ENCODE measurements at places on chromosomes 12 and 14. TPM values are rescaled to one million over a fixed set of nuclear protein-coding genes. Genes with fewer than 3 reads are reported as not detected.

DNA sequence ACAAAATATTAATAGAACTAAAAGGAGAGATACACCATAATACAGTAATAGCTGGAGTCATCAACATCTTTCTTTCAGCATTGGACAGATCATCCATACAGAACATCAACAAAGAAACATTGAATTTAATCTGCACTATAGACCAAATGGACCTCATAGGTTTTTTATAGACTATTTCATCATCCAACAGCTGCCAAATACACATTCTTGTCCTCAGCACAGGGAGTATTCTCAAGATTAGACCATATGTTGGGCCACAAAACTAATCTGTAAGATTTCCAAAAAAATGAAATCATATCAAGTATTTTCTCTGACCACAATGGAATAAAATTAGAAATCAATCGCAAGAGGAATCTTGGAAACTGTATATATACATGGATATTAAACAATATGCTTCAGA, 86.9 kb downstream of the FSCB start:
- DNase-seq: no peak

- no peak for DNase-seq
These were observed at the start of gene OAS2 for GRCh38 chr12:112978163-112979040. Gene OAS2, plus strand, starts transcription at chr12:112978519. Its CDS starts 90 bp downstream, at chr12:112978609.

DNA sequence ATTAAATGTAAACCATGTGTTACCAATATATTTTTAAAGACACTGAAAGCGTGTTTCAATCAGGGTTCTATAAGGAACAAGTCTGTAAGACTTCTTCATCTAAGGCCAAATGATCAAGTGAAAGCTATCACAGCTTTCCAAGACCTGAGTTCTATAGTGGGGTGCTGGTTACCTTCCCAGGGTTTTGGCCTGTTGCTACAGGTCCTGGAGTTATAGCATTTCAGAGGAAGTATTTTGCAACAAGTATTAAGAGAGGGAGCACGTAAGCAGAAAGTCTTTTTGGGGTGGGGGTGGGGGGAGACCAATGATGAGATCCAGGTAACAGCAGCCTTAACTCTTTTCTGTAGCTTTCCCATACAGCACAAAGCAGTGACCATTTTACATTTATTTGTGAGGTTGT, 43.8 kb downstream of the FOXN3 start:
- no peak for DNase-seq

- no peak for DNase-seq
These were observed 13.9 kb upstream of the TNFRSF1A start for GRCh38 chr12:6355491-6356373.

DNA sequence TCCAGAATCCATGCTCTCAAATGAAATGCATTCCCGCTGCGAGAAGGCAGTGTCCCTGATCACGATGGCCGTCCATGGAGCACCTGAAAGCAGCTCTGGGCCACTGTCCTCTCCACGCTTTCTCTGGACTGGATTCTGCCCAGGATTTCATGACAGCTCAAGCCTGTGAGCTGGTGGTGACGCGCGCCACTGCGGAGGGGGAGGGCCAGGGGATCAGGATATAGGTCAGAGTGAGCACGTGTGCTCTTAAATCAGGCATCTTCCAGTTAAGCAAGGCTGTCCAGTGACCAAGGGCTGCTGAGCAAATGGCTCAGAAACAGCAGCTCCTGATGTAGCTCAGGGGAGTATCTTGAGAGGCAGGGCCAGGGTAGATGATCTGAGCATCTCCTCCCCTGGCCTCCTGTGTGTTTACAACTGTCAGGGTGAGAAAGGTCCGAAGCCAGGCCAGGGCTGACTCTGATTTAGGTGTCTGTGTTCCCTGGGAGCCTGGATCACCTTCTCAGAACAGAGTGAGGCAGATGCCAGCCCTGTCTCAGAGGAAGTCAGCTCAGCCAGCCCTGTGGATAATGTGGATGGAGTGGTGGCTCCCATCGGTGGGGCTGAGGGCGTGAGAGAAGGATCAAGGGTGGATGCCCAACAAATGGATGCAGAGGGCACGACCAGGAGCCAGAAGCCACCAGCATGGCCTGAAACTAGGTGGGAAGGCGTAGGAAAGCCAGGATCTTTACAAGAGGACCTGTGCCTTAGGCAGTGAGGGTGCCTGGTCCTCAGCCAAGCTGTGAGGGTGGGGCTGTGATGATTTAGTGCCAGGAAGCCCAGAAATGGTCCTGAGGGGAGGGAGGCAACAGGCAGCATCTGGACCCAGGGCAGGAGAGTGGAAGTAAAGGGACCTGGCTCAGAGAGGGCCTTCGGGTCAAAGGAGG, 55.3 kb downstream of the ELK3 start:
- no peak for DNase-seq

DNA sequence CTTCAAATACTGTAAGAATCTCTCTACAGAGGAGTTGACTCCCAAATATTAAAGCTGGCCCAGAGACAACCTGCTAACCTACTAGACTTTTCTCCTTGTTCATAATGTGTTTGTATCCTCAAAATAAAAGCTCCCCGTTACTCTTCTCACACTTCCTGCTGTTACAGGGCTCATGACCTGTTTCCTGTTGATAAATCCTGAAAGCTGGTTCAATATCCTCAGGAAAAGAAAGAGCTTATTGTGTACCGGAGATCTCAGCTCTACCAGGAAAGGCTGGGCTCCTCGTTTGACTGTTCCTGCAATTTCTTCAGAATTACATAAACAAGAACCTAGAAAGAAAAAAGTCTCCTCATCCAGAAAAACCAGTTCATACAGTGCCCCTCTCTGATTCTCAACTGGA, 30.8 kb downstream of the CLEC1A start:
- DNase-seq: no peak

- no peak for DNase-seq
These were observed 9.4 kb downstream of the AHNAK2 start for GRCh38 chr14:104968541-104969401.

DNA sequence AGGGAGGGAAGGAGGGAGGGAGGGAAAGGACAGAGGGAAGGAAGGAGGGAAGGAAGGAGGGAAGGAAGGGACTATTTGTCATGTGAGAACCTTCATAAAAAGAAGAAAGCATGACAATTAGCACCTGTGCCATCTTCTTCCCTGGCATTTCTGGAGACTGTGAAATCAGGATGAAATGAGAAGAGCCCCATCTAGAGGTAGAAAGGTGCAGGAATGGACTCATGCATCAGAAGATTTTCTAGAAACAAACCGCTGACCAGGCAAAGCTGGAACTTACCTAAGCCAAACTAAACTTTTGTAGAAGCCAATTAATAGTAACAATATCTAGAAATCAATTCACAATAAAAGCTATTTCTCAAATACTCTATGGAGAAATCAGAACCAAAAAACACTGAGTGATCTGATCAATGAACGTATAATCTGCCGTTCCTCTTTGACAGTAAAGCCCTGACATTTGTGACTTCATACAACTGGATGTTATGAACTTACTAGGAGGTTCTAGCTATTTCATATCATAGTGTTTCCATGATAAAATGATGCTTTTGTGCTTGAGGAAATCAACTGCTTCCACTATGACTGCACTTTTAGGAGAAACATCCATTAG, 24.4 kb upstream of the CRACR2A start:
- peak; percentile 33 for DNase-seq

- DNase-seq: no peak
These were observed 249.2 kb upstream of the AMIGO2 start for GRCh38 chr12:47328831-47329545.

DNA sequence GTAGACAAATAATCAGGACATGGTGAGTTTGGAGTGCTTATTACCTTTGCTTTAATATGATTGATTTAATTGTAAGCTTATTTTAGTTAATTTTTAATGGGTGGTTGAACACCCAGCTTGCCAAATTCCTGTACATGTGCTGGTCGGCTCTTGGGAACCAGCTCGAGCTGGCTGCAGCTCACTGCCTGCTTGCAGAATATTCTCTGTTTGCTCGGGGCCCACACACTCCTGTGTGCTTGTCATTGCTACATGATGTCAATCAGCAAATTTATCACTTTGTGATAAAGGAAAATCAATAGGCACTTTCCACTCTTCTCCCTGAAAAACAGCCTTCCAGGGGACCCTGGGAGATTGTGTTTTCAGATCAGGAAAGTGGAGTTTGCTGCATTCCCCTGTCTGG, 141.1 kb upstream of the LHX5 start:
- no peak for DNase-seq

DNA sequence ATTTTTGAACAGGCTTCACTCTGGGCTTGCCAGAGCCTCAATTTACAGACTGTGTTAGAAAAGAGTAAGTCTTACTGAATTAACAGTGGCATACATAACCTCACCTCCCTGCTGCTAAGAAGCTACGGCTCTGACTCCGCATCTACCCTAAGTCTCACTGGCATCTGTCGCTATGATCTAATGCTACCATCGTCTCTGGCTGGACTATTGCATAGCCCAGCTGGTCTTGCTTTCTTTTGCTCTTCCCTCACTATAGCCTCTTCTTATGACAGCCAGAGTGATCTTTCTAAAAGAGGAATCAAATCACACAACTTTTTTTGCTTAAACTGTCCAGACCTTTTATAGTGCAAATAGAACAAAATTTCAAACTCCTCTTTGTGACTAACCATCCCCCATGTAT, 81.1 kb downstream of the SLC24A4 start:
- no peak for DNase-seq

ADIPOR2 gene
- 69.9 TPM for total RNA-seq

ASCL1 gene
- total RNA-seq: not detected

SYNJ2BP gene
- 19.0 TPM for total RNA-seq

FANCM gene
- 10.9 TPM for total RNA-seq

CORO1C gene
- 138 TPM for total RNA-seq

KRT83 gene
- total RNA-seq: not detected

DDN gene
- 8.1 TPM for total RNA-seq

Measured in HCT116 (cell line).